Fibroblast of skin of left quadriceps (primary cell): ENCODE measurements at places on chromosomes 1 and 21.

DNA sequence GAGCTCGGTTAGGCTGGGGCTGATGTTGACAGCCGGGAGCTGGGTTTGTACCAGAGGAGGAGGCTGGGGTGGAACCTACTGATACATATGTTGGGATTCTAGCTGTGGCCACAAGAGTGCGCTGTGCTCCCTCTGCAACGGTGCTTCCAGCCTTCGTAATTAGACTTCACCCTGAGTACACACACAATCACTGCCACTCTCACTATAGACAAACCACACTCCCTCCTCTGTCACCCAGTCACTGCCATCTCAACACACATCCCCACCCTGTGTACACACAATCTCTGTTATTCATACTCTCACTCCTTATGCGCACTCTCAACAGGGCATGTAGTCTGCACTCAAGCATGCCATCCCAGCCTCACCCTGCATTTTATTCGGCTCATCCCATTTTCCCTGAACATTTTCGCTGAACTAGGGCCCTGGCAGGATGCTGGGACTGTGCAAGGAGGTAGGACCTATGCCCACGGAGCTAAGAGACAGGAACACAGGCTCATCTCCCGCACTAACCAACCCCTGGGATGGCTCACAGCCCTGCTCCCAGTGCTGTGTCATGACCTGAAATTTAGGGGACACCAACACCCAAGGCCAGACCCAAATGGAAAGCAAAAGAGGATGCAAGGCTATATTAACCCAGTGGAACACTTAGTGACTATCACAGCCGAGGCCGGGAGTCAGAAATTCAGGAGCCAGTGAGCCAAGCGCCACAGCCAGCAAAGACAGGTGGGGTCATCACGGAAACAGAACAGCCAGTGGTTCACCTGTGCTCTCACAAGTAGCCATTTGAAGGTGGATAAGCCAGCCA lies 5.7 kb downstream of the GJB3 start:
- peak; percentile 15 for DNase-seq

- no peak for DNase-seq
Measured at GRCh38 chr1:167065471-167065870, 24.7 kb downstream of the GPA33 start.

DNA sequence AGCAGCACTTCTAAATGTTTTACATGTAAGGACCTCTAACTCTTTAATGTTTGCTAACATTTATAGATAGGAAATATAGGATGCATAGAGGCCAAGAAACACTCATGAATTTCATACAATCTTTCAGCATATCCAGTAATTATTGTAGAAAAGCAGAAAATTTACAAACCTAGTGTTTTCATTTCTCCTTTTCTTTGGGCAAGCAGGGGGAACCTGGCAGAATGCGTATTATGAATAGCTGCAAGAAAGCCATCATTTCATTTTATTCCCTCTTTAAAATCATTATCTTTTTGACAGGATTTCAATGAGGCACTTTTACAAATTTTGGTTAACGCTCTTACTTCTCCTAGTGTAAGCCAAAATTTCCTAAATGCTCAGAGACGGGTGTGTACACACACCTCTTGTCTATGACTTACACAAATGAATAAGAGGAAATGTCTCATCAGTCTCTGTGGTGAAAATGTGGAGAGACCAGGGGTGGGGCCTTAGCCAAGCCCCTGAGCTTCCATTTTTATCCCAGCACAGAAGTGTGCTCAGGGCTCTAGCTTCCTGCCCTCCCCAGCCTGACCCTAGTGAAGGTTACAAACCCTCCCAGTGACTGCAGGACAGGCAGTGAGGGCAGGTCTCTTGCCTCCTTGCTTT lies 91.6 kb downstream of the LRRC8C start:
- no peak for DNase-seq

- peak; percentile 5 for DNase-seq
Measured at GRCh38 chr1:32816676-32817158, 441 bp downstream of the YARS1 start.

DNA sequence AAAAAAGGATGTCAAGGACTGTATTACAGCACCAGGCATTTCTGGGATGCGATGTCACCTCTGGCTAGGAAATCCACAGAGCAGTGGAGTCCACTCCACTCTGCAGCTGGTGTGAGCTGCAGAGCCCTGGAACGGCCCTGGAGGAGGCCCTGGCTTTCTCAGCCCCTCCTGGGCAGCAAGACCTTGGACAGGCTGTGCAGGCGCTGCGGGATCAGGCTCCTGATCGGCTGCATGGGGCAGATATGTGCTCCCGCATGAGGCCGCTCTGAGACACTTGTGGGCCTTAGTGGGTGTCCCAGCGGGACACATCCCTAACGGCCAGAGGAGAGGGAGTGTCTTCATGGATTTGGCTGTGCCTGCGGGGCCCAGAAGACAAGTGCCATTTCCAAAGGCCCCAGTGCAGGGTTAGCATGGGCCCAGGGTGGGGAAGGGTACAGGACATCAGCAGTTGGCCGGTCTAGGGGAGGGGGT lies 6.2 kb downstream of the DNMT3L start:
- DNase-seq = no peak

- DNase-seq = no peak
Measured at GRCh38 chr1:64912191-64912590, 54.2 kb downstream of the JAK1 start.

DNA sequence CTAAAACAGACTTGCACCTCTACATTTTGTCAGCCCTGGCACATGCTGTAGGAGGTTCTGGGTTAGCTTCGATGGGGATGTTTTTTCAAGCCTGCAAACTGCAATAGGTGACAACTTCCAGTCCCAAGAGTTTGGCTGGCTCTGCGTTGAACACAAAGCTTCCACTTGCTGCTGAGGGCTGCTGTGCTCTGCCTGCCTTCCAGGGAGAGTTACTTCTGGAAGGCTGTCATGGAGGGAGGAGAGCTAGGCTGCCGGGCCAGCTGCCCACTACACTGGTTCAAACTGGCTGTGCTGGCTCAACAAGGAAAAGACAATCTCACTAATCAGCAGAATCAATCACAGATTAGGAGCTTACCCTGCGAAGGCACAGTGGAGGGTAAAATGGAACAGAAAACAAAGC lies 46.7 kb upstream of the PPP2R5A start:
- DNase-seq = no peak

DNA sequence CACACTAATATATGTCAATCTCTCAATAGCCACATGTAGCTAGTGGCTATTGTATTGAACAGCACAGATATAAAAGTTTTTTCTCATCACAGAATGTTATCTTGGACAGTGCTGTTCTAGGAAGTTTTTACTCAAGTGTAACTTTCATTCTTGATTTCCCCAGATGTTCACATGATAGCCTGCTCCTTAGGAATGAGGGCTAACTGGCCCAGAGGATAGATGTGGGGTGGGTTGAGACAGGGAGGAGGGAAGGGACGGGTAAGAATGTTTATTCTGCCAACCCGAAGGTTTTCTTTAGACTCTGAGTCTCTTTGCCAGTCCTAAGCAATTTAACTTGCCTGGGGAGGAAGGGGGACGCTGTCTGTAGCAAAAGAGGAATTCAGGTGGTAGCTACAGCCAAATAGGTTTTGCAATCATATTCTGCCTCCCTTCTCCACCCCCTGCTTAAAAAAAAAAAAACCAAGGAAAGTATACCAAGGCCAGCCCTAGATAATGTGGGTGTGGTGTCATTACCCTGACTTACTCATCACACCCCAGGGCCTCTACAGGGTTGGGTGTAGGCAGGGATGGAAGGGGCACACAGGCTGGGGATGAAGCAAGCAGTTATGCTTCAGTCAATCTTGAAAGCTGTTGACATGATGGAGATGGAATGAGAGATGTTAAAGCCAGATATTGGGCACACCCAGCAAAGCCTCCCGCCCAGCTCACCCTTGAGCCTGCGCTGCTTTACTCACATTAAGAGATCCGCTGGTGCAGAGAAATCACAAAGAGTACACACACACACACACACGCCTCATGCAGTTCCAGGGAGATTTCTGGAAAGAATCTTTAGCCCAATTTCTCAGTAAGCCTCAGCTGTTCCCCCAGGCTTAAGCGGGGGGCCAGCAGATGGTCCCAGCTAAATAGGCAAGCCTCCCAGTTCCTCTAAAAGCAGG lies 59.9 kb downstream of the PLXNA2 start:
- peak; percentile 74 for DNase-seq

DNA sequence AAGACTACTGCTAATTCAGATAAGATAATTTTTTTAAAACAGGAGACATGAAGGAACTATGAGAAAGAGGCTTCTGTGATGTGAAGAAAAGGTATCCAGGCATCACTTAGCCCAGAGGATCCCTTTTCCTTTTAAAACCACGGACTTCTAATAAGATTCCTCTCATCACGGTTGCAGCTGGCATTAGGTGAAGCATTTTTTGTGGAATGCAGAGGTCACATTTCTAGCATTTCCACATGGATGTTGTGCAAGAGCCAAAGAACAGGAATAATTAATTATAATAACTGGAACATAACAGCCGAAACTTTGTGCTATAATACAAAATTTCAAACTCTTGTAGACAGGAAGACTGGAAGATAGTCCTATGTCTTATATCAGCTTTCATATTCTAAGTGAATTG lies 27.6 kb downstream of the CYP2J2 start:
- DNase-seq = no peak

DNA sequence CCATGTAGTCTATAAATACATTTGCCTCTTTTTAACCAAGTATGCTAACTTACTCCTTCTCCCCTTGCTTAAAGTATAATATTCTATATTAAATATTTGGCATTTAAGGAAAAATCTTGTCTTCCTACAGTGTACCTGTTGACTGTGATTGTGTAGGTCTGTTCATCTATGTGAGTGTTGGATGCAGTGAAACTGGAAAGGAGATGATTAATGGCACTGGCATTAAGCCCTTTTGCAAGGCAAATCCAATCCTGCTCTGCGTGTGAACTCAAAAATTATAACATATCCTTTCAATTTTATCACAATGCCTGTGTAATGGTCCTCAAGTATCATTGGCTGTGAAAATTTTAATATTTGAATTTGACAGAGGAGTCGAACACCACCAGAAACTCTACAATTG lies 565.0 kb downstream of the KCNT2 start:
- DNase-seq = no peak

DNA sequence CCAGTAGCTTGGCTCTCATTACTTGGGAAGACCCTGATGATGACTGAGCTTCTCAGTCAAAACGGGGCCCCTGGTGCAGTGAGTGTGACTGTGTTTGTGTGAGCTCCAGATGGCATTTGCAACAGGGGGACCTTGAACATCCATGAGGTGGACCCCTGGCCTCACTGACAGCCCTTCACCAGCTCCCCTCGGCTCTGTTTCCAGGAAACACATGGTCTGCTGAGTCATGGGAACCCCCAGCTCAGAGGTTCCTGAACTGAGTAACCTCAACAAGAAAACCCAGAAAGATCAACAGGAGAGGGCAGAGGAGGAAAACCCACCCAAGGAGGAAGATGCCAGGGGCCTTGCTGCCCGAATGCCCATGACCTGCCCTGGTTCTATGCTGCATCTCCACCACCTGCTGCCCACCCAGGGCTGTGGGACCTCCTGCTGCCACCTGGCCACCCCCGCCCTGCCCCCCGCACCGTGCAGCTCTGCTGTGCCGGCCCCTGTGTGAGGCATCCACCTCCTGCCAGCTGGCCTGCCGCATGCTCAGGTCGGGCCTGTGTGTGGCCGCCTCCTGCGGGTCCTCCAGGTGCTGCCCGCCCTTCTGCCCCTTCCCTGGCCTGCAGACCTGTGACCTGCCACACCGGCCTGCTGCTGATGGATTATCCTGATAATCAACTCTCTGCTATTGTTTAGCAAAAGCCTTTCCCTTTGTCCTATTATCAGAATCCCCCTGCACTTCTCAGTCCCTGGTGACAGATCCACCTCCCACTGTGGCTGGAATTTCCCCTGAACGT lies 4.2 kb upstream of the KRTAP12-1 start:
- no peak for DNase-seq

GRCh38 chr1:50080904-50081586 lies 27.7 kb upstream of the ELAVL4 start:
- DNase-seq = no peak

GRCh38 chr1:9823693-9823942 lies 147 bp downstream of the CLSTN1 start:
- no peak for DNase-seq

DNA sequence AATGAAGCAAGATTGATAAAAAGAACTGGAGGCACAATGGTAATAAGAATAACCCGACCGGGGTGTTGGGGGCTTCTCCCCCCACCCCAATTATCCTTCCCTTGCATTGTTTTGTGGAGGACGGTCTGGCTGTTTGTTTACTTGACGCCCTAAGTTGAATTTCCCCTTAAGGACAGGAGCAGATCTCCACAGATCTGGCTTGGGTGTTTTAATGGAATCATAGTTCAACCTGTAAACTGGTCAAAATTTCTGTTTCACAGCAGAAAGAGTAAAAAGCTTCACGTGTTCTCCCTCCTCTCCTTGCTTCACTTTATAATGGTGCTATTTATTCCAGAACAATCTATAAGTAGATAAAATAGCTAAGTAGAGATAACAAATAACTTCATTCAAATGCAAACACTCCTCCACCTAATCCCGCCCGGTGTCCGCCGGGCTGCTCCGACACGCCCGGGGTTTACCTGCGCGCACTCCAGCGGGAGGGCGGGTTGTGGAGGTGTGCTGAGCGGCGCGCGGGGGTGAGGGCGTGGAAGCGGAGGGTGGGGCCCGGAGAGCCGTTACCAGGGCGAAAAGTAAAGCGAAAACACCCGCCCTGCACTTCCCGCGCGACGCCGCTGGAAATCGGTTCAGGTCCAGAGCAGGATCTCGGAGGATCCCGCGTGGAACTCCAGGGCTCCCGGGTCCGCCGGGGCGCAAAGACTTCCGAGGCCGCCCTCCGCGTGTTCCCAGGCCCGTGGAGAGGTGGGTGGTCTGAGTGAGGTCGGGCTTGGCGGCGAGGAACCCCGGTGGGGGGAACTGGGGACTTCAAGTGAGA lies 2.0 kb upstream of the ATF3 start:
- DNase-seq = no peak

DNA sequence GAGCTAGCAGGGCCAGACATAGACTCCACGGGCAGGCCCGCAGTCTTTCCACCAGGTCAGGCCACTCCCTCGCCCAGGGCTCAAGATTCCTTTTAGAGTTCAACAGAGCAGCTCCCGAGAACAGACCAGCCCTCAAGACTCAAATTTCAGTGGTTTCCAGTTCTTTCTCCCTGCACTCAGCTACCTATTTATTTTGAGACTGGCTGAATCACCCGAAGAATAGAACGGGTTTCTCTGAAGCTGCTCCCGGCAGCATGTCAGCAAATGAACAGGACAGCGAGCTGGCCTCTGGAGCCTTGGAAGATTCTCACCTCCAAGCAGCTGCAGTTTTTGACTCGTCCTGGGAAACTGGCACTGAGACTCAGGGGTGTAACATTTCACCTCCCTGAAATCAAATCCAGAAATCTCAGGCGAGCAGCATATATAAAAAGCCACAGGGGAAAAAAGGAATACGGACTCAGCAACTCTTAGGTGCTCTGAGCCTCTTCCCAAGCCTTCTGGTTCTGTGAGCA lies 177.9 kb downstream of the CLIC6 start:
- peak; percentile 19 for DNase-seq
